Osteoblast (primary cell): ENCODE measurements at places on chromosomes 7 and 10. TPM values are rescaled to one million over a fixed set of nuclear protein-coding genes. Genes with fewer than 3 reads are reported as not detected.

DNA sequence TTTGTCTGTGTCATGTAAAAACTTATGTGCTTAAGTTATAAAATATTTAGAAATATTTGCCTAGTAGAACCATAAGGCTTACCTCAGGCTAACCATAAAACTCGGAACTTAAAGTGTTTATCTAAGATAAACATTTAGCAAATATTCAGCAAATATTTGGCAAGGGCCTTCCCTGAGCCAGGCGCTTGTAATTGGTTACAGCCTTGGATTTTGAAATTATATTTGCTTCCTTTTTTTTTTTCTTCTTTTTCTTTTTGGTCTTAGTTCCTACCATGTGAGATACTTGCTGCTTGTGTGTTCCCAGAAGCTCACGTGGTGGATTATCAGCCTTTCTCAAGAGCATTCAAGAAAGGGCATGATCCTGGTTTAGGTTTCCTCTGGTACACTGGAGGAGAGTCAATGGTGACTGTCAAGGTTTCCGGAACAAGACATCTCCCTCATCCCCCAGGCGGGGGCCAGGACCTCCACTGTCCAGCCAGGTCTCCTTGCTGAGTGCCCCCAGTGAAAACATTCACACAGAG lies 5.2 kb upstream of the BRI3 start:
- peak; percentile 54 for DNase-seq
- no peak overlapping the region for H3K27ac ChIP-seq
- no peak overlapping the region for H3K4me3 ChIP-seq
- peaks cover 4% of the 10 kb centered on the region for H3K4me1 ChIP-seq

DNA sequence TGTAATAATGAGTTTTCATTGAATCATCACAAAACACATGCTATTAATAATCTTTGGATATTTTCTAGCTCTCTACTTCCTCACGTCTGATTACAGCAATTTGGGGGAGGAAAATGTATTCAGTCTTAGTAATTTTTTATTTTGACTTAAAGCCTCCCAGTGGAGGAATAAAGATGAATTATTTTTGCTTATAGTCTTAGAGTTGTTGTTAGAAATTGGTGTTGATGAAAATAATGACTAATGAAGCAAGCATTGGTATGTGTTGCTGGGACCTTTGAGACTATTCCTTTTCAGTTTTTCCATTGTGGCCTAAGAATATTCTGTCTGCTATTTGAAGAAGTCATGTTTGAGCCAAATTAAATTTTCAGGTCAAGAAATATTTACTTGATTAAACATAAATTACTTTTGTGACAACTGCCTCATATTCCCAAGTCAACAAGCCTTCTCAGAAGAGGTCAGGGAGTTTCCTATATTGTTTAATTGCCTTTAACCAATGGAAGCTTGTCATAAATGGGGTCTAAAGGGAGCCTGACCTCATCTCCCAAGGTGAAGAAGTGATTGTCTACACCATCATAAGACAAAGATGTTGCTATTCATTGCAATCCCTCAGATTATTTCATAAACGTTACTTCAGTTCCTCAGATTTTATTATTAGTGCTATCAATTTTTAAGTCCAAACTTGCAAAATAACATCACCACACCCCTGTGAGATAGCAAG lies 90.0 kb downstream of the ST7 start:
- no peak overlapping the region for H3K27ac ChIP-seq
- no peaks in the 10 kb centered on the region for H3K36me3 ChIP-seq
- H3K4me3 ChIP-seq, result no peak overlapping the region
- H3K4me1 ChIP-seq, result peaks cover 15% of the 10 kb centered on the region
- DNase-seq, result no peak
- no peaks in the 10 kb centered on the region for H3K27me3 ChIP-seq

DNA sequence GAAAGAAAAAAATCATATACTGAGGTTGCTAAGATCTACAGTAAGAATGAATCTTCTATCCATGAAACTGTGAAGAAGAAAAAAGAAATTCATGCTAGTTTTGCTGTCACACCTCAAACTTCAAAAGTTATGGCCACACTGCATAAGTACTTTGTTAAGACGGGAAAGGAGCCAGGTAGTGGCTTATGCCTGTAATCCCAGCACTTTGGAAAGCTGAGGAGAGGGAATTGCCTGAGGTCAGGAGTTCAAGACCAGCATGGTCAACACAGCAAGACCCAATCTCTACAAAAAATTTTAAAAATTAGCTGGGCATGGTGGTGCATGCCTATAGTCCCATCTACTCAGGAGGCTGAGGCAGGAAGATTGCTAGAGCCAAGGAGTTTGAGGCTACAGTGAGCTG lies 22.1 kb downstream of the CCDC186 start:
- H3K4me3 ChIP-seq, result no peak overlapping the region
- DNase-seq, result no peak
- H3K4me1 ChIP-seq, result peaks cover 6% of the 10 kb centered on the region
- H3K27me3 ChIP-seq, result no peaks in the 10 kb centered on the region
- H3K27ac ChIP-seq, result peak overlapping the region; percentile 10

DNA sequence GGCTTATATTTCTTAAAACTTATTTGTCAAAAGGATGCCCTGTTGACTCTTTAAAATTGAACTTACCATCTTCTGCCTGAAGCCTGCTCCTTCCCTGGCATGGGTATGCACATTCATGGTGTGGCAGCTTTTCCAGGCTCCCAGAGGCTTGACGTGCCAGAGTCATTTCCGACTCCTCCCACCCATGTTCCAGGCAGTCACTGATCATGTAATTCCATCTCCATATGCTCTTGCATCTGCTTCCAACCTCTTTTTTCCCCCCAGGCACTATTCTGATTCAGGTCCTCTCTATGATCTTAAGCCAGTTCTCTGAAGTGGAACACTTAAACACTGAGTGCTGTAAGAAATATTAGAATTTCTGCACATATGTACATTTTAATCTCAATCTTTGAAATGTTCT lies 82.2 kb downstream of the CFAP58 start:
- no peak overlapping the region for H3K4me3 ChIP-seq
- no peaks in the 10 kb centered on the region for H3K27me3 ChIP-seq
- H3K4me1 ChIP-seq, result peaks cover 5% of the 10 kb centered on the region
- DNase-seq, result no peak
- H3K27ac ChIP-seq, result no peak overlapping the region
- no peaks in the 10 kb centered on the region for H3K36me3 ChIP-seq

DNA sequence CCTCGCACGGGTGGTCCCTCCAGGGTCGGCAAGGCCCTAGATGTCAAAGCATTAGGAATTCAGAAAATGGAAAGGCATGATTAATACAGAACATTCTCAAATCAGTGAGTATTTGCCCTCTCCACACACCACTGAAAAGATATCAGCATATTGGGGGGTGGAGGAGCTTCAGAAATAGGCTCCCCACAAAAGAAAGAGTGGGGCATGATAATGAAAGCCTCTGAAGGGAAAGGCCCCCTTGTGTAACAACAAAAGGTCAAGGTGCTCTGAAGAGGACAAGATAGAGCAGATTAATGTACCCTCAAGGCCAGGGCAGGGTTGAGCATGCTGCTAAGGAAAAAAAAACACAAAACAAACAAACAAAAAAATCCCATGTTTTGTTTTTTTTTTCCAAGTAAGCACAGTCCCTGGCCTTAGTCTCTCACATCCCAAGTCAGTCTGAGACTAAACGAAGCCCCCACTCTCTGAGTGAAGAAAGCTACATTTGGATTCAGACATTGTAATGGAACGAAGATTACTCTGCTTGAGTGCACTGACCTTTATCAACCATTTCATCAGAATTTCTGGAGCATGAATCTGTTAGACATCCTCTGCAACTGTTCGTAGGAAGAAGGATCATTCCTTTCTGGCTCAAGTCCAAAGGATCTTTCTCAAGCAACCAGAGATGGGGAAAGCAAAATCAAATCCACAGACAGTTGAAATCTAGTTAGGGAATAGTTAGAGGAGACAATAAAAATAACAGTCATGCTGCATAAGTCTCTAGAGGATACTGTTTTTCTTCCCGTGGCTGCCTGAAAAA lies 27.4 kb upstream of the DGKI start:
- peaks cover 65% of the 10 kb centered on the region for H3K36me3 ChIP-seq
- H3K4me3 ChIP-seq, result peak overlapping the region; percentile 4
- peak overlapping the region; percentile 99 for H3K27ac ChIP-seq
- H3K27me3 ChIP-seq, result no peaks in the 10 kb centered on the region

DNA sequence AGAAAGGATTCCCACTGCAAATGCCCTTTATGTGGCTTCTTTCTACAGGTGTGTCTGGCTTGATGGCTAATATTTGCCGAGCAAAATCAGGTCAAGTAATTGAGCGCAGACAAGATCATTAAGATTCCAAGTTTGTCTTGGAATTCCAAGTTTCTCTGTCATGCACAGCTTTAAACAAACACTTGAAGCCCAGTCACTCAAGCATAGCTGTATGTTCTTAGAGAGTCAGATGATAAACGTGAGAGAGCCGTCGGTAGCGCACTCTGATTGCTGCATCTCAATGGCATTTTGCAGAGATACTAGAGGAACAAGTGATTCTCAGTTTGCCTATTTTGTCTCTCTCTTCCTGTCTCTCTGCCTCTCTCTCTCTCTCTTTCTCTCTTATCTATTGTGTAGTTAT lies 658 bp downstream of the DMBT1 start:
- no peak overlapping the region for H3K27ac ChIP-seq
- H3K36me3 ChIP-seq, result no peaks in the 10 kb centered on the region
- H3K27me3 ChIP-seq, result peaks cover 49% of the 10 kb centered on the region
- H3K4me3 ChIP-seq, result no peak overlapping the region

DNA sequence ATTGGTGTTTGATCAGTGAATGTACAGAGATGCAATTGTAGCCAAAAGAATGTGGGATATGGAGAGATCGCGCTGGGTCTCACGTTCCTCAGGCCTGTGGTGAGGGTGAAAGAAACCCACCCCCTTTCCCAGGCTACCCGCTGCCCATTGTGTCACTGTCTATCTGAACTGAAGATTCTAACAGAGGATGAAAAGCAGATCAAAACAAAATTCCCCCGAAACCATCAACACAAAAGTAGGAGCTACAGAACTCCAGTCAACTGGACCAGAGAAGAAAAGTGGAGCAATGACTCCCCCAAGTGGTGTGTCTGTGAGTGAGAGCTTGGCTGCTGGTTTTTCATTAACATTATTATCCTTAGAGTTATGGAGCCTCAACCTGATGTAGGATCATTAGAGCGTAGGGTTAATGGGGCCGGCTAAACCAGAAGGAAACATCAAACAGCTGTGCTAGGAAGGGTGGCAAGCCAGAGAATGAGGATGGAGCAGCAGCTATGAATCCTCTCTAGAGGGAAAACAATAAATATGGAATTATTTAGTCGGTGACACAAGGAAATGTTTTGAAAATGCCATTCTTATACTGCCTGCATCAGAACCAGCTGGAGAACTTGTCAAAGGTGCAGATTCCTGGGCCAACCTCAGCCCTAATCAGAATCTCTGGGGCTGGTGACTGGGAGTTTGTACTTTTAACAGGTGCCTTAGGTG lies 38.3 kb downstream of the AKR1B1 start:
- no peaks in the 10 kb centered on the region for H3K27me3 ChIP-seq
- no peaks in the 10 kb centered on the region for H3K36me3 ChIP-seq
- no peak overlapping the region for H3K27ac ChIP-seq
- DNase-seq, result peak; percentile 93
- H3K4me1 ChIP-seq, result peaks cover 7% of the 10 kb centered on the region

DNA sequence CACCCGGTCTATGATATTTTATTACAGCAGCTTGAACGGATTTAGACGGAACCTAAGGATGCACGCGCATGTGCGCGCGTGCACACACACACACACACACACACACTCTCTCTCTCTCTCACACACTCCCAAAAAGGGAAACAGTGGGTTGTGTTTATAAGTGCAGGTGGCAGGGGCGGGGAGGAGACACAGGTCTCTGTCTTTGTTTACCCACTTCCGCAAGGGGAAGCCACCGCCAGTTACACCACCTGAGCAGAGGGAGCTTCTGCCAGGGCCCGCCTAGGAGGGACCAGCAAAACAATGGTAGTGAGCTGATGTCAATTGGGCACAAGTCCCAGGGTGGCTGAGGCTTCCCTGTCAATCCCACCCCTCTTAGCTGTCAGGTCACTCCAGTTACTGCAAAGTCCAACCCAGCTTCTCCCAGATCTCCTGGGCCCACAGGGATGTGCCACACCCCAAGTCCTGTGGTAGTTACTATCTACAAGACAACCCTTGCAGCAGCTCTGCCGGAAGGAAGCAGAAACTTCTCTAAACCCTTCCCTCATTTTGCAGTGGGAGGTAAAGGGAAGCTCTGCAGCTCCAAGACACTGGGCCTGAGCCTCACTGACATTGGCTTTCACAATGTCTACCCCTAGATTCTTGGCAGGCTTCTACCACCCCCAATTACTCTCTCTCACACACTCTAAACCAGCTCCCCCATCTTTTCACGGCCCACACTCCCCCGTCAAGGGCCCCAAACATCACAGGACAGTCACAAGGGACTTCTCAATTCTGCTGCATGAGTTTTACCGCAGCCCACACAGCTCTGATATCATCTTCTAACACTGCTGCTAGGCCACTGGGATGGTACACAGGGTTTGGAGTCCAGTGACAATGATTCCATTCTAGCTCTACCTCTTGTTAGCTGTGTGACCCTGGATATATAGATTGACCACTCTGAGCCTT lies 17.6 kb downstream of the ANXA11 start:
- peak overlapping the region; percentile 55 for H3K27ac ChIP-seq
- no peaks in the 10 kb centered on the region for H3K36me3 ChIP-seq
- H3K27me3 ChIP-seq, result no peaks in the 10 kb centered on the region
- H3K4me3 ChIP-seq, result no peak overlapping the region
- peaks cover 17% of the 10 kb centered on the region for H3K4me1 ChIP-seq

DNA sequence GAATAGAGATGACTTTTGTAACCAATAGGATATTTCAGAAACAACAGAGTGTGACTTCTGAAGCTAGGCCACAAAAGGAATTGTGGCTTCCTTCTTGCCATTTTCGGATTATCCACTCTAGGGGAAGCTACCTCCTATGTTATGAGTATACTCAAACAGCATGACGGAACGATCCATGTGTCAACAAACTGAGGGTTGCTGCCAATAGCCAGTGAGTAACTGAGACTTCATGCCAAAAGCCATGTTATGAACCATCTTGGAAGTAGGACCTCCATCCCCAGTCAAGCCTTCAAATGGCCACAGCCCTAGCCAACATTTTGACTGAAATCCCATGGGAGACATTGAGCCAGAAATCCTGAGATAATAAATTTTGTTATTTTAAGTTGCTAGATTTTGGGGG lies 69.0 kb upstream of the IL6 start:
- H3K4me1 ChIP-seq, result peaks cover 28% of the 10 kb centered on the region
- H3K36me3 ChIP-seq, result no peaks in the 10 kb centered on the region
- H3K27ac ChIP-seq, result peak overlapping the region; percentile 25
- DNase-seq, result no peak
- H3K27me3 ChIP-seq, result no peaks in the 10 kb centered on the region

GRCh38 chr7:149422162-149422913 lies 38.5 kb downstream of the ZNF777 start:
- H3K4me3 ChIP-seq, result peak overlapping the region; percentile 70
- no peaks in the 10 kb centered on the region for H3K27me3 ChIP-seq
- no peaks in the 10 kb centered on the region for H3K36me3 ChIP-seq
- peak; percentile 99 for DNase-seq
- no peak overlapping the region for H3K27ac ChIP-seq
- H3K4me1 ChIP-seq, result no peaks in the 10 kb centered on the region

Gene TMEM139
- total RNA-seq, result not detected in 2 replicates

Gene BTAF1
- total RNA-seq, result 47.4 and 51.0 TPM in 2 replicates

Gene MTERF1
- total RNA-seq, result 13.0 and 13.6 TPM in 2 replicates

Gene TSPAN33
- under 0.01 and 0.36 TPM in 2 replicates for total RNA-seq

Gene PTPN20
- total RNA-seq, result 8.0 and 9.1 TPM in 2 replicates

Gene DDX21
- 56.3 and 61.9 TPM in 2 replicates for total RNA-seq
